ENCODE measurements at places on chromosomes 11 and 22.

DNA sequence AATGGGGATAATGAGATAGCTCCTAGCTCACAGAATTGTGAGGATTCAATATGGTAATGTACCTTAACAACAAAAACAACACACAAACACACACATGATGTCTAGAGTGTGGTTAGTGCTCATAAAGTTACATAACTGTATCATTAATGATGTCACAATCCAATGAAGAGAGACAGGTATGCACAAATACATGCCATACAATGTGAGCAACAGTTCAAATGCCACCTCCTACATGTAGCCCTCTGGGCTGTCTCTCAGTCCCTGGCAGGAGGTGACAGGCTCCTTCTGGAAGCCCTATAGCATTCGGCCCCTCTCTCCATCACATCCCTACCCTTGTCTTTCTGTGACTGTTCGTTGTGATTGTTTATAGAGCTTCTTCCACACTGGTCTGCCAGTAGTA lies 8.3 kb upstream of the MICALL1 start:
- no peak for DNase-seq

GRCh38 chr22:41417622-41418390 lies 28.8 kb downstream of the TOB2 start:
- DNase-seq, result no peak

DNA sequence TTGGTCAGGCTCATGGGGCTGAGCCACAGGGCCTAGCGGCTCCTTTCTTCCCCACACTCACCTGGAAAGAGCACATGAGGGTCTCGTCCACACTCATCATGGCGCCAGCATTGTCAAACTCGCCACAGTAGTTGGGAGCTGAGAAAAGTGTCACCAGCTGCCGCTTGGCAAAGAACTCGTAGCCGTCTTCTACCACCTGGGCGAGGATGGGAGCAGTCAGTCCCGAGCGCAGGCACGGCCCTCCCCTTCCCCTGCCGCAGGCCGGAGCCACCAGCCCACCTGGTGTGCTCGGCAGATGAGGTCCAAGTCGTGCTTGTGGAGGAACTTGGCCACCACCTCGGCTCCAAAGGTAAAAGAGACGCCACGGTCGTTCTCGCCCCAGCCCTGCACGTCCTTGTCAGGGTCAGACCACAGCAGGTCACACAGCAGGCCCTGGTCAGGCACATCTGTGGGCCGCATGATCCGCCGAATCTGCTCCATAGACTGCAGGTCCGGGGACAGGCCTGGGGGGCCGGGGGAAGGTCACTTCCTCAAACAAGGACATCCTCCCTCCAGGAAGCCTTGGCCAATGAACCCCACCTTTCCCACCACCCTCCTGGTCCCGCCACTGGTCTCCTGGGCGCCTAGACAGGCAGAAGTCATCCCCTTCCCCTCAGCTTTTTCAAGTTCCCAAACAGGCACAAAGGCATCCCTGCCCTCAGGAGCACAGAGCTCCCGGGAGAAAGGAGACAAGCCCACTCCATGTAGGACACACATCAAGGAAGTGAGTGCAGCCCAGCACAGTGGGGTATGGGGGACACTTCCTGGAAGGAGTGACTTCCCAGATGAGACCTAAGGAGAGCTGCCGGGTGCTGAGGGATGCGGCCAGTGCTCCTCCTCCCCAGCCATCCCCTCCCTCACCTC lies 2.7 kb downstream of the PPP1CA start:
- no peak for DNase-seq

DNA sequence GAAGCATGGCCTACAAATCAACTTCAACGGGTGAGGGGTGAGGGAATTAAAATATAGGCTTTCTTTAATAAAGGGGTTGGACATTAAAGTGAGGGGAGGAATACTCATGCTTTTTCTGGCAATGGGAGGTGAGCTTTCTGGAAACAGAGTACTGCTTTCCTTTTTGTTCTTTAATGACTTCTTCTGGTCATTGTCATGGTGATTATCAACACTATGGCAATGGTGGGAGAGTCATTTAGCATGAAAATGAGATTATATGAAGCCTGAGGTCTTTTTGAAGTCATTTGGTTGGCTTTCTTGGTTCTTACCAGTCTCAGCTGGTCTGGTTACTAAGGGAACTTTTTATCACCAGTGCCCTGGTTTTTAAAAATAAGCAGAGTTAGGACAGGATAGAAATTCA lies 475.8 kb upstream of the LRRC4C start:
- DNase-seq, result no peak

- DNase-seq, result no peak
These were observed 16.2 kb downstream of the CREB3L1 start for GRCh38 chr11:46293641-46294103.

GRCh38 chr22:31253949-31254348 lies 38.3 kb downstream of the PIK3IP1 start:
- no peak for DNase-seq

GRCh38 chr11:47399860-47400767 lies 8.3 kb upstream of the SLC39A13 start:
- DNase-seq, result peak; percentile 40
